ENCODE measurements at places on chromosomes 6 and 20.

- no peaks in the 10 kb centered on the region for H3K27me3 ChIP-seq
- H3K27ac ChIP-seq, result no peak overlapping the region
- no peaks in the 10 kb centered on the region for H3K4me1 ChIP-seq
- no peak overlapping the region for H3K4me3 ChIP-seq
Observed at GRCh38 chr6:44161997-44162338, 3.3 kb downstream of the CAPN11 start.

DNA sequence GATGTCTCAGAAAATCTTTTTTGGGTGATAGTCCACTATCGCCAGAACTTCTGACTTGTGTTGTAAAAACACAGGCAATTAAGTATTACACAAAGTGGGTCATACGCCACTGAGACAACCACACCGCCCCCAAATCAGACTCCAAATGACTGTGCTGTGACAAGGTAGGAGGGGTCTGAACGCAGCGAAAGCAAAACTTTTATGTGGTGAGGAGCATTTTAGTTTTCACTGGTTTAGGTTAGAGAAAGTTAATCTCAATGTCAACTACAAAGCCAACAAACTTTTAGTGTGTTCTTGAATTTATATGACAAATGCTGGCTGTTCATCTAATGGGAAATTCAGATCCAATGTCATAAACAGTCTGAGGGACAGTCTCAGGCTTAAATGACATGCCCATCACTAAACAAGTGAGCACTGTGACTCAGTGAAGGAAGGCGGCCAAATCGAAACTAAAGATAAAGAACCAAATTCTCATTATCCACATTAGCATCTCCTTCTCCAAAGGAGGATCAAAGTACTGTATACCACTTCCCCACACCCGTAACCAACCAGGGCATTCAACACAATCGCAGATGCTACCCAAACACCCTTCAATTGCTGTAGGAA, 186.7 kb downstream of the GJA10 start:
- no peak for DNase-seq
- H3K27ac ChIP-seq, result no peak overlapping the region
- no peaks in the 10 kb centered on the region for H3K27me3 ChIP-seq
- no peaks in the 10 kb centered on the region for H3K4me1 ChIP-seq
- H3K4me3 ChIP-seq, result no peak overlapping the region
- H3K36me3 ChIP-seq, result no peaks in the 10 kb centered on the region

DNA sequence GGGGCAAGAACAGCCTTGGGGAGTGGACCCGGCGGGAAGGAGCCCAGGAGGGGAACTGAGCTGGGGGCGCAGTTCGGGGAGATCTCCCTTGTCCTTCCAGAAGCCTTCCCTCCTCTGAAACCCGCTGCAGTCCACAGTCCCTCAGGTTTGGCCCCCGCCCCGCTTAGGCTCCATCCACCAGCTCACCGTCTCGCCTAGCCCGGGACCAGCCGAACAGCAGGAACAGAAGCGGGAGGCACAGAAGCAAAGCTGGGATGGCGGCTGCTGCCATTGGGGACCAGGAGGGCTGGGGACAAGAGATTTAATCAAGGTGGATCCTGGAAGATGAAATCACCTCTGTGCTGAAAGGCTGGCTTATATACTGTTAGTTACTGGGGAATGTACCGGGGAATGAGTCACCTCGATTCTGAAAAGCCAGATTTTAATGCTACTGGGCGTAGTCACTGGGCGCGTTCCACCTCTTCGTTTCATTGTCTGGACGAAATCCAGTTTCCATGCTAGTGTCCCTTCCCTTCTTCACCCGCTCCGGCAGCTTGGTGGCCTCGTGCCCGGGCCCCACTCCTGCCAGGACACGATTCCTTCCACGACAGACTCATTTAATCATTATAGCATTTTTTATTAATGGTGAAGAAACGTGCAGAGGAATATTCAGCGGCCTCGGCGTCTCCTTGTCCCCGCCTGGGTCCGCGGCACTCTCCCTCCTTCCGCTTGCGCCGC, at the start of gene RAET1L:
Gene RAET1L (minus strand): TSS at position 332 of the 717 bp plus-strand sequence. CDS start 61 bp downstream, at position 271.
- H3K36me3 ChIP-seq, result no peaks in the 10 kb centered on the region
- H3K27ac ChIP-seq, result no peak within 1 kb of the TSS
- H3K4me3 ChIP-seq, result peak within 1 kb of the TSS; percentile 53
- no peak for DNase-seq
- peaks cover 3% of the 10 kb centered on the region for H3K4me1 ChIP-seq

- DNase-seq, result no peak
- no peak overlapping the region for H3K27ac ChIP-seq
- H3K4me1 ChIP-seq, result no peaks in the 10 kb centered on the region
- H3K36me3 ChIP-seq, result no peaks in the 10 kb centered on the region
- no peak overlapping the region for H3K4me3 ChIP-seq
Observed at GRCh38 chr6:54910431-54910884, 63.9 kb downstream of the FAM83B start.

GRCh38 chr20:33276303-33277113, 6.5 kb upstream of the BPIFB1 start:
- no peaks in the 10 kb centered on the region for H3K27me3 ChIP-seq
- no peaks in the 10 kb centered on the region for H3K4me1 ChIP-seq
- no peak for DNase-seq
- H3K27ac ChIP-seq, result no peak overlapping the region
- no peaks in the 10 kb centered on the region for H3K36me3 ChIP-seq

DNA sequence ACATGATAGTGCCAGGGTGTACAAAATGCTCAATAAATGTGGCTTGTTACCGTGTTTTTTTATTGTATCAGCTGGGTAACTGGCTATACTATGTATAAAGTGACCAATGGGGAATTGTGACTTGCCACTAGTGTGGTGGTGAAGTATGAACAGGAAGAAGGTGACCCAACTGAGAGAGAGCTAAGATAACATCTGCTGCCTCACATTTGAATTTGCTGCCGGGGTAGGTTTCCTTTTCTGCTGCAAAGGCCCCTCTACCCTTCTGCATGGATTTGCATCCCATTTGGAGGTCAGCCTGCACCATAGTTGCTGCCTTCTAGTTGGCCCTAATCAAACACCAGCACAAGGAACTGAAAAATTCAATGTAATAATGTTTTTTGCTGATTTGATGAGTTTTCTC, 24.1 kb downstream of the IL17A start:
- DNase-seq, result no peak
- H3K4me3 ChIP-seq, result no peak overlapping the region
- no peaks in the 10 kb centered on the region for H3K27me3 ChIP-seq
- no peaks in the 10 kb centered on the region for H3K36me3 ChIP-seq

DNA sequence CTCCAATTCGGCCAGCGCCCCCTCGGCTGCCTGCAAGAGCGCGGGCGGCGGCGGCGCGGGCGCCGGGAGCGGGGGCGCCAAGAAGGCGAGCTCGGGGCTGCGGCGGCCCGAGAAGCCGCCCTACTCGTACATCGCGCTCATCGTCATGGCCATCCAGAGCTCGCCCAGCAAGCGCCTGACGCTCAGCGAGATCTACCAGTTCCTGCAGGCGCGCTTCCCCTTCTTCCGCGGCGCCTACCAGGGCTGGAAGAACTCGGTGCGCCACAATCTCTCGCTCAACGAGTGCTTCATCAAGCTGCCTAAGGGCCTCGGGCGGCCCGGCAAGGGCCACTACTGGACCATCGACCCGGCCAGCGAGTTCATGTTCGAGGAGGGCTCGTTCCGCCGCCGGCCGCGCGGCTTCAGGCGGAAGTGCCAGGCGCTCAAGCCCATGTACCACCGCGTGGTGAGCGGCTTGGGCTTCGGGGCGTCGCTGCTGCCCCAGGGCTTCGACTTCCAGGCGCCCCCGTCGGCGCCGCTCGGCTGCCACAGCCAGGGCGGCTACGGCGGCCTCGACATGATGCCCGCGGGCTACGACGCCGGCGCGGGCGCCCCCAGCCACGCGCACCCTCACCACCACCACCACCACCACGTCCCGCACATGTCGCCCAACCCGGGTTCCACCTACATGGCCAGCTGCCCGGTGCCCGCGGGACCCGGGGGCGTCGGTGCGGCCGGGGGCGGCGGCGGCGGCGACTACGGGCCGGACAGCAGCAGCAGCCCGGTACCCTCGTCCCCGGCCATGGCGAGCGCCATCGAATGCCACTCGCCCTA, 963 bp downstream of the FOXF2 start:
- peaks cover 14% of the 10 kb centered on the region for H3K4me1 ChIP-seq
- no peak for DNase-seq
- no peak overlapping the region for H3K27ac ChIP-seq
- peaks cover 31% of the 10 kb centered on the region for H3K27me3 ChIP-seq

- DNase-seq, result no peak
- no peak overlapping the region for H3K27ac ChIP-seq
- H3K4me1 ChIP-seq, result peaks cover 7% of the 10 kb centered on the region
- H3K27me3 ChIP-seq, result no peaks in the 10 kb centered on the region
- H3K4me3 ChIP-seq, result no peak overlapping the region
- H3K36me3 ChIP-seq, result no peaks in the 10 kb centered on the region
Observed at GRCh38 chr6:16851758-16852157, 90.5 kb upstream of the ATXN1 start.

- DNase-seq, result no peak
- H3K4me3 ChIP-seq, result no peak overlapping the region
- H3K4me1 ChIP-seq, result no peaks in the 10 kb centered on the region
- H3K36me3 ChIP-seq, result no peaks in the 10 kb centered on the region
- H3K27ac ChIP-seq, result no peak overlapping the region
Observed at GRCh38 chr20:50363479-50363878, 146.7 kb upstream of the PTPN1 start.

DNA sequence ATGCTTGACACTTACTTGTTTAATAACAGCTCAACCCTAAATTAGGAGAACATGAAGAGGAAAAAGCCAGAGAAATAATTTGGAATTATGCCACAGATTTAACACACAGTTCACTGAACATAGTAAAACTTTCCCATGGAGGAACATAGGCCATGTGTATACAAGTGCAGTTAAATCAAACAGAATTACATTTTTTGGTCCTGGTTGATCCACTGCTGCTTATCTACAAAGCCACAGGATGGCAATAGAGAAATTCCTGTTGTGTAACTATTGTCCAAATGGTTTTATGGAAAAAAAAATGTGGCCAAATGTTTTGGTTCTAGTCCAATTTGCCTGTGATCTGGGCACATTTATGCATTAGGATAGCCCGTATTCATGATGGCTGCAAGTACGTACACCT, 136.8 kb downstream of the ALDH8A1 start:
- no peak overlapping the region for H3K4me3 ChIP-seq
- no peak overlapping the region for H3K27ac ChIP-seq
- H3K27me3 ChIP-seq, result no peaks in the 10 kb centered on the region
- H3K36me3 ChIP-seq, result no peaks in the 10 kb centered on the region
- no peaks in the 10 kb centered on the region for H3K4me1 ChIP-seq

GRCh38 chr6:20331042-20331441, 70.6 kb upstream of the E2F3 start:
- no peak overlapping the region for H3K27ac ChIP-seq
- H3K4me1 ChIP-seq, result no peaks in the 10 kb centered on the region
- no peak for DNase-seq
- no peaks in the 10 kb centered on the region for H3K36me3 ChIP-seq

- H3K27me3 ChIP-seq, result no peaks in the 10 kb centered on the region
- H3K4me1 ChIP-seq, result no peaks in the 10 kb centered on the region
- H3K36me3 ChIP-seq, result no peaks in the 10 kb centered on the region
Observed at GRCh38 chr6:28985462-28986164, 19.5 kb downstream of the ZNF311 start.

GRCh38 chr20:50455656-50456451, 54.3 kb upstream of the PTPN1 start:
- H3K36me3 ChIP-seq, result no peaks in the 10 kb centered on the region
- H3K27me3 ChIP-seq, result no peaks in the 10 kb centered on the region
- no peak for DNase-seq

DNA sequence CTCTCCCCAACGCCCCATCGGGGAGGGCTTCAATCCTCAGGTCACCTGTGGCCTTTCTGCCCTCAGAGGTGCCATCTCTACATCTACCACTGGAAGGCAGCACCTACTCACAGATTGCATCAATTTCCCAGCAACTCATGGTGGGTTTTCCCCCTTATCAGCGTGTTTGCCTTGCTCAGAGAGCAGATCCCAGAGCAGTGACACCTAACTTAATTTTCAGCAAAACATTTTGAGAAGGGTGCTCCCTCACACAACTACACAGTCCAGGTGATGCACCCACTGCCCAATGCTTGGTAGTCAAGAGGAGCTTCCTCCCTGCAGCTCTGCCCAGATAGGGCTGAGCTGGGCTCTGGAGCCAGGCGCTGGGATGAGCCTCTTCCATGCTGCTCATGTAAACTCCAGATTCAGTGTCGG, 48.2 kb downstream of the PLG start:
- no peaks in the 10 kb centered on the region for H3K4me1 ChIP-seq
- no peak overlapping the region for H3K4me3 ChIP-seq
- DNase-seq, result no peak
- no peak overlapping the region for H3K27ac ChIP-seq

GRCh38 chr20:5825130-5825719, 75.0 kb downstream of the SHLD1 start:
- no peak overlapping the region for H3K4me3 ChIP-seq
- DNase-seq, result no peak
- H3K36me3 ChIP-seq, result no peaks in the 10 kb centered on the region
- no peaks in the 10 kb centered on the region for H3K27me3 ChIP-seq
- H3K27ac ChIP-seq, result no peak overlapping the region
- H3K4me1 ChIP-seq, result peaks cover 6% of the 10 kb centered on the region

- no peaks in the 10 kb centered on the region for H3K36me3 ChIP-seq
- peaks cover 5% of the 10 kb centered on the region for H3K27me3 ChIP-seq
- no peak overlapping the region for H3K27ac ChIP-seq
- H3K4me1 ChIP-seq, result no peaks in the 10 kb centered on the region
- no peak for DNase-seq
Observed at GRCh38 chr6:167276772-167277533, 14.2 kb upstream of the UNC93A start.

- no peaks in the 10 kb centered on the region for H3K36me3 ChIP-seq
- H3K27ac ChIP-seq, result no peak overlapping the region
- no peak for DNase-seq
- no peak overlapping the region for H3K4me3 ChIP-seq
- H3K4me1 ChIP-seq, result no peaks in the 10 kb centered on the region
- H3K27me3 ChIP-seq, result no peaks in the 10 kb centered on the region
Observed at GRCh38 chr6:27230758-27231111, 16.8 kb upstream of the PRSS16 start.

- no peaks in the 10 kb centered on the region for H3K27me3 ChIP-seq
- no peaks in the 10 kb centered on the region for H3K36me3 ChIP-seq
- DNase-seq, result no peak
- no peak overlapping the region for H3K27ac ChIP-seq
- no peak overlapping the region for H3K4me3 ChIP-seq
- H3K4me1 ChIP-seq, result no peaks in the 10 kb centered on the region
Observed at GRCh38 chr6:90495216-90495817, 91.6 kb downstream of the MAP3K7 start.

- H3K4me3 ChIP-seq, result peak overlapping the region; percentile 79
- H3K36me3 ChIP-seq, result peaks cover 3% of the 10 kb centered on the region
- peaks cover 5% of the 10 kb centered on the region for H3K4me1 ChIP-seq
- no peaks in the 10 kb centered on the region for H3K27me3 ChIP-seq
- peak overlapping the region; percentile 51 for H3K27ac ChIP-seq
Observed at GRCh38 chr6:118551063-118552053, 3.3 kb downstream of the PLN start.

DNA sequence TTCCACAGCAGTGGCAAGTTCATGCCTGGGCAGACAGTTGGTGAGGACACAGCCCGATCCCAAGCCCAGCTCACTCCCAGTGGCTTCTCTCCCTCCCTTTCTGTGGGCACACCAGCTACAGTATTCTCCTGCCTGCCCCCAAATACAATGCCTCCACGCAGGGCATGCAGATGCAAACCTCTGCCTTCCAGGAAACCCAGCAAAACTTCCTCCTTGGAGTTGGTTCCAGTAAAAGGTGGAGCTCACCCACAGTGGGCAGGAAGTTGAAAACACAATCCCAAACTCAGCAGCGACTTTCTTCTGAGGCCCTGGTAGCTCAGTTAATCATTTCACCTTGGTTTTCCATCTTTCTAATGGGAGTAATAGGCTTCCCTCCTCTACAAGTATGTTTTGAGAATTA, 93.7 kb downstream of the LY86 start:
- no peaks in the 10 kb centered on the region for H3K4me1 ChIP-seq
- no peak for DNase-seq
- H3K4me3 ChIP-seq, result no peak overlapping the region
- no peaks in the 10 kb centered on the region for H3K27me3 ChIP-seq
- no peaks in the 10 kb centered on the region for H3K36me3 ChIP-seq
- no peak overlapping the region for H3K27ac ChIP-seq
